ENCODE measurements at places on chromosomes 6 and 20. TPM values are rescaled to one million over a fixed set of nuclear protein-coding genes. Genes with fewer than 3 reads are reported as not detected.
A peak's percentile ranks its signal among the peaks of the same experiment; 100 is the strongest.

DNA sequence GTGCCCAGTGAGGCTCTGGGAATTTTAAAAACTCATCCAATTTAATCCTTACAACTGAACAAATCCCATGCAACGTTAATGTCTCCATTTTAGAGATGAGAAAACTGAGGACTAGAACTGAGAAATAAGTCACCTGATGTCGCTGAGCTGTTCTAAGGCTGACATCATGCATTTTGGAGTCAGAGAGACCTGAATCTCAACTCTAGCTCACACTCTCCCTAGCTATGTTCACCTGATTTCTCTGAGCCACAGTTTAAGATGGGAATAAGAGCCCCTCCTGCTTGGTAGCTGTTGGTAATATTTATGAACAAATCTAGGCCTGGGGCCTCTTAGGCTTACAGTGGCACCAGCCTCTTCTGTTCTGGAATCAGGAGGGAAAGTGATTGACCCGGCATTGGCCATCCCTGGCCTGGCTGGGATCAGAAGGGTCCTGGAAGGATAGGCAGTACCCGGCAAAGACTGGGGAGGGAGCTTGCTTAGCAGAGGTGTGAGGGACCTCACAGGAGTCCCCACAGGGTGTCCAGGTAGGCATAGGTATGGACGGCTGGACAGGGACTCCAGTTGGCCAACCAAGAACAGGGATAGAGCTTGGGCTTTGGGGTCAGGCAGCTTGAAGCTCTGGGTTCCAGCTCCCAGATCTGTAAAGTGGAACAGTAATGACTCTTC, 18.8 kb upstream of the CSNK2A1 start:
- DNase-seq = no peak

- DNase-seq = no peak
These were observed 4.7 kb upstream of the CST5 start for GRCh38 chr20:23884136-23884770.

DNA sequence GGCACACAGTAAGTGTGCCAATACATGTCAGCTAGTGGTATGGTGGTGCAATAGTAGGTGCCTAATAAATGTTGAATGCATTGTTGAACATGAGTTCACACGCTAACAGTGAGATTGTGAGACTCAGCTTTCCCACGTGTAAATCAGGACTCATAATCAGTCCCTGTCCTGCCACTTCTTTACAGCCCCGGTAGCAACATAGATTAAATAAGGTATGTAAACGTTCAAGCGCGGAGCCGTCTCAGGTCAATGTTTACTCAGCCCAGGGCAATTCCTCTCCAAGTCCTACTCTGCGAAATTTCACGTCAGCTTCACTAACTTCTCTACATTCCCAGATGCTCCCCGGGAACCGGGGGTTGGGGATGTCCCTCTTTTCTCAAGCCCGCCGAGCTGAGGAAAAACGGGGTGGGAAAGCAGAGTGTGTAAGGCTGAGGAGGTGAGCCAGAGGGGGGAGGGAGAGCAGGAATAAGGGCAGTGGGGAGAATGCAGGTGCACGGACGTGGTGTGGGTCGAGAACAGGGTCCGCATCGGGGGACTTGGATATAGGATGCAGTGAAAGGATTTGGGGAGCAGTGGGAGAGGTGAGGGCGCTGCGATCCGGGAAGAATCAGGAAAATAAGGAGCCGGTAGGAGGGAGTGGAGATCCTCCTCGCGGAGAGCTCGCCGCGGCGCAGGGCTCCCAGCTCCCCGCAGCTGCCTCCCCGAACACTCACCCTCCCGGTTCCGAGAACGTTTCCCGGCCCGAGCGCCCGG, 544 bp upstream of the TP53INP2 start:
- peak; percentile 33 for DNase-seq

DNA sequence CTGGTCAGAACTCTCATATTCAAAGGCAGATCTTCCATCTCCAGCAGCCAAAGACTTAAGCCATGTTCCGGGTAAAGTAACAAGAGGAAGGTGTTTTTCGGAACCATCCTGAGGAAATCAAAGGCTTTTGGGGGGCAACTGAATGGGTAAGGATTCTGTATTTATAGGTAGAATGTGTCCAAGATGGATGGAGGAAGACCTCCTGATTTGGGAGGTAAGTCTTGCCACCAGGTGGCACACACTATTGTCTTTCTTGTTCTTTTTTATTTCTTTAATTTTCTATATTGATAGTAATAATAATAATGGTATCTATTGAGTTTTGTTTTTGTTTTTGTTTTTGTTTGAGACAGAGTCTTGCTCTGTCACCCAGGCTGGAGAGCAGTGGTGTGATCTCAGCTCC, 53.0 kb upstream of the UBR2 start:
- no peak for DNase-seq

Gene GMNN
- 69.1 TPM for total RNA-seq

Measured in neural progenitor cell (in vitro differentiated cells).